ENCODE measurements at places on chromosomes 1 and 21.

DNA sequence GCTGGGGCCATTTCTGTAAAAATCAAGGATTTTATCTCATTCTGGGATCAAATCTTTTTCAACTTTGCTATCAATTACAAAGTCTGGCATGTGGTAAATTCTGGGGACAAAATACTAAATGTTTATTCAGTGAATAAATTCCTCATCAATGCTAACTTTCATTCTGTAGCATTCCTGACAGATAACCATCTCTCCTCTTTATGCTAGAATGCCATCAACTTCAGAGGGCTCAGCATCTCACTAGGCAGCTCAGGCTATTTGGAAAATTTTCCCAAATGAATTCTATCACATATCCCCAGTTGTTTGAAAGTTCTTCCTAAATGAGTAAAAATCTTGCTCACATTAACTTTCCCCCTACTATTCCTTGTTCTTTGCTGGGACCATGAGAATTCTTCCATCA lies 163.0 kb upstream of the DAB1 start:
- no peak for DNase-seq

- DNase-seq, result no peak
Observed at GRCh38 chr1:198024336-198024735, 107.2 kb downstream of the LHX9 start.

- DNase-seq, result no peak
Observed at GRCh38 chr1:12460911-12461621, 156.9 kb downstream of the DHRS3 start.

- no peak for DNase-seq
Observed at GRCh38 chr1:172287208-172287607, 133.3 kb upstream of the C1orf105 start.

- DNase-seq, result no peak
Observed at GRCh38 chr1:178243119-178243518, 149.2 kb downstream of the RASAL2 start.

DNA sequence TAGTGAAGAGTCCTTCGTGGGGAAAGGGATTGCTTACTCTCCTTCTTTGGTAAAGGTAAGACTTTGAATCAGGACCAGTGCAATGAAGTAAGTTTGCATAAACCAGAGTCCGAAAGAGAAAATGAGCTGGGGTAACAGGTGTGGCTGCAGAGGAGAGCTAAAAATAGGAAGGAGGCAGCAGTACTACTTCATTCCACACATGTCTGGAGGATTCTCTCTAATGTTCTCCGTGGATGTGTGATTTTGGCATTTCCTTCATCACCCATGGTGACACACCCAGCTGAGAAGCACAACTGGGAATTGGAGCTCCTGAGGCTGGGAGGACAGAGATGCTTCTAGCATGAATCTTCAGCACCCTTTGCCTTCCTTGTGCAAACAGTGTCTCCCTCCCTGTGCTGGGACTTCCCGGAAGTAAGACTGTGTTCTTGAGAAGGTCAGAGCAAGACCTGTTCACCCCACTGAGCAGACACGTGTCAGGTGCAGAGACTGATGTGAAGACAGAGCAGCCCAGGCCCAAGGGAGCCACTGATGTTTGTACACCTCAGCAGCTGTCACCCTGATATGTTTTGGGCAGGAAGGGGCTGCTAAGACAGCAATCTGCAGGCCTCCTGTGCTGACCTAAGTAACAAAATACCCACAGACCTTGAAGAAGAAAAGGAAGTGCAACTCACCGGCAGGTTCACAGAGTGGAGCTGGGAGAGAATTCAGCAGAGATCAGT lies 13.3 kb downstream of the FCRL1 start:
- no peak for DNase-seq

DNA sequence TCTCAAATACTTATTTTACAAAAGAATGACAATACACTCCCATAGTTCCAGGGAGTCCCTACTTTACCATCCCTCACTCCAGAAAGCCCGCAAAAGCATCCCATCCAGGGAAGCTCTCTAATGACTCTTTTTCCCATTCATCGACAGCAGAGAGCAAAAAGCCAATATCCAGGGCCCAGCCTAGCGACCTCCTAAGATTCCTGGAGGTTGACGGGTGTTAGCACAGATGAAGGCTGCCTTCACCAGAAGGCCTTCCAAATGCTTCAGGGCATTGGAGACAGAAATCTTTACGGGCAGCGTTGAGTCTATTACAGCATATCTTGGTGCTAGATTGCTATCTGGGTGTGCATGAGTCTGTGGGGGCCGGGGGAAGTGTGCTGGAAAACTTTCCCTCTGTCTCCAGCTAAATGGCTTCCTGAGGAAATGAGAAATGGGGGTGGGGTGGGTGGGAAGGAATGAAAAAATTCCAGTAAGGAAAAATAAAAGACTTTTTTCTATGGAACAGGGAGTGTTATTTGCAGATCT lies 136.6 kb downstream of the PROX1 start:
- DNase-seq, result no peak

GRCh38 chr1:9653210-9653490 lies 1.6 kb downstream of the PIK3CD start:
- DNase-seq, result no peak

DNA sequence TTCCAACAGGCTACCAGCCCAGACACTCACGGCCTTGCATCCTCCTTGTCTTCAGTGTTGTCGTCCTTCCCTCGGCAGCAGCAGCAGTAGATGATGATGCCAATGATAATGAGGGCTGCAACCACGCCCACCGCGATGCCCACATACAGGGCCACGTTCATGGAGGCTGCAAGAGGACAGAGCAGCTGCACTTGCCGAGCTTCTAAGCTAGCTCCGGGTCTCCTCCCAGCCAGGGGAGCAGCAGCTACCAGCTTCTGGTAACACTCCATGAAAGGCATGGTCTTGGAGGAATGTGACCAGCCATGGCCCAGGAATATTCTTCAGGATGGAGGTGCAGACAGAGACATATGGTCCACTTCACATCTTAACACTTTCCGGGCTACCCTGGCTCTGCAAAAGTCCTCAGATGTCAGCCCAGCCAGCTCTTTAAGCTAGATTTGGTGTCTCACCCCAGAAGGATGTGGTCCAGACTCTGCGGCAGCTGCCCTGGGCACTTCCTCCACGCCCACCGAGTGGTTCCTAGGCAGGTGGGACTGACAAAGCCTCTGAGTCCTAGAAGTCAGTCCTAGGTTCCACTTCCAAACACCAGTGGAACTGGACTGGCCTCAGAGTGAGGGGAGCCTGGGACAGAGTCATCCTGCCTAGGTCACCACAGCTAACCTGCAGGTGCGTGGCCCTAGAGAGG lies 35.1 kb downstream of the GPA33 start:
- no peak for DNase-seq

GRCh38 chr1:174964261-174964971 lies 35.3 kb upstream of the CACYBP start:
- DNase-seq, result no peak

- no peak for DNase-seq
Observed at GRCh38 chr1:14328685-14329084, 269.8 kb upstream of the KAZN start.

DNA sequence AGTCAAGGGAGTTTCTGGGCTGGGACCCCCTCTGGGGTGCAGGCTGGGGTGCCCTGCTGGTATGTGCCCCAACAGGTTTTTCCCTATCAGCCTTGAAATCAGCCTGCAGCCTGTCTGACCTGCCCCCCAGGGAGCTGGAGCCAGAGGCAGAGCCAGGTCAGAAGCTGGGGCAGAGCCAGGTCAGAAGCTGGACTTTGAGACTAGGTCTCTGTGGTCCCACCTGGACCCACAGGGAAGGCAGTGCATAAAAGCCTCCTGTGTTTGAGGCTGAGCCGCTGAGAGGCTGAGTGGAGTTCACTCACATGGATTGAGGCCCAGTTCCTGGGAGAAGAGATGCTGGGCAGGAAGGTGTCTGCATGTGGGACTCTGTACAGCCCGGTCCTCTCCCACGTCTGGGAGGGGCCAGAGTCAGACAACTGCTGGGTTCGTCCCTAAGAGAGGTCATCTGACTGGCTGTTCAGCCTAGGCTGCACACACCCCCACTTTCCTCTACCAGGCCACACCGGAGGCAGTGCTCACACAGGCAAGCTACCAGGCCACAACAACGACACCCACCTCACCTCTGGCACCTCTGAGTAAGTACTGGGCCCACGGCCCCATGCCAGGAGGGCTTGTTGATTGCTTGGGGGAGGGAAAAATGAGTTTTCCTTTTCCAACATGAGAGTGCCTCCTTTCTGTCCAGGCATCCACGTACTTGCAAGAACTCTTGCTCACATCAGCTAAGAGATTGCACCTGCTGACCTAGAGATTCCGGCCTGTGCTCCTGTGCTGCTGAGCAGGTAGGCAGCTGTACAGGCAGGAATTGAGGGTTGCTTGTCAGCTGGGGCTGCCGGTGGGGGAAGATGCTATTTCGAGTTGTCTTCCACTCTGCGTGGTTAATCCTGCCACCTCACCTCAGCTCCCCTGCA lies at the start of gene ANXA9:
TSS of gene ANXA9 (plus strand) at position 488 of the 908 bp plus-strand sequence. CDS start 814 bp downstream, outside the sequence.
- DNase-seq, result no peak

GRCh38 chr1:198913667-198914066 lies 274.8 kb downstream of the PTPRC start:
- no peak for DNase-seq

GRCh38 chr1:244642988-244643387 lies 9.9 kb upstream of the DESI2 start:
- DNase-seq, result no peak

GRCh38 chr1:115910231-115910630 lies 66.1 kb upstream of the SLC22A15 start:
- no peak for DNase-seq

- DNase-seq, result no peak
Observed at GRCh38 chr1:46342084-46342656, 1.6 kb downstream of the NSUN4 start.

- DNase-seq, result no peak
Observed at GRCh38 chr1:197991594-197991993, 74.4 kb downstream of the LHX9 start.

- DNase-seq, result no peak
Observed at GRCh38 chr21:42614396-42614795, 39.0 kb upstream of the PDE9A start.

GRCh38 chr1:213820362-213821149 lies 167.2 kb upstream of the PROX1 start:
- no peak for DNase-seq

GRCh38 chr1:16009030-16009460 lies 5.0 kb downstream of the SRARP start:
- peak; percentile 74 for DNase-seq

DNA sequence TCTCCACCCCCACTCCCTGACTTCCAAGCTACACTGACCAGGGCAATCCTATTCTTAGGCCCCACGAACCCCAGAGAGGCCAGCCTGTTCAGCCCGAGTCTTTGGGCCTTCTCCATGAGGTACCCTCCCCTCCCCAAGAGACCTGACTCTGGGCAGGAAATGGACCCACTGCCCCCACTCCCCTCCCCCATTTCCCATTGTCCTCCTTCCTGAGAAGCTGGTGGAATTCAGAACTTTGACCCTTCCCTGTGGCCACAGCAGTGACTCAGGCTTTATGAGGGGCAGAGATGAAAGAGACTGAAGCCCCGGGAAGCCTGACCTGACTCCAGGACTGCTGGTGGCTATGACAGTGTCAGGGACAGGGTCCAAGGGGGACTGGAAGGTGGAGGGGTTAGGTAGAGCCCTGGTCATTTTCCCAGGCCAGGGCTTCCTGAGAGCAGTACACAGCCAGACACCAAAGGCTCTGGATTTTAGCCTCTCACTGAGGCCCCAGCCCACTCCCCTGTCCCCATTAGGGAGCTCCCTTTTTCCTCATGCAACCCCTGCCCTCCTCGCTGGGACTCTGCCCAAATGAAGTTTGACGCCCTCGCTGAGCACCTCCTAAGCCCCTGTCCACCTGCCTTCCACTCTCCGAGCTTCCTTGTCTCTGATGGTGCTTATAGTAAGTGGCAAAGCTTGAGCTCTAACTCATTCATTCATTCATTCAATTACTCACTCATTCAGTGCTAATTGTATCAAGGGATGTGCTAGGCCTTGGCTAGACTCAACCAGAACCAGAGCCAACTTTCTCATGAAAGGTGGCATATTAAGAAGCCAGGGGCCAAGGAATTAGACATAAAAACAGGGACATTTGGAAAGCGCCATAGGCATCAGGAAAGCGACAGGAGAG lies 3.0 kb downstream of the CRYBG2 start:
- DNase-seq, result no peak

DNA sequence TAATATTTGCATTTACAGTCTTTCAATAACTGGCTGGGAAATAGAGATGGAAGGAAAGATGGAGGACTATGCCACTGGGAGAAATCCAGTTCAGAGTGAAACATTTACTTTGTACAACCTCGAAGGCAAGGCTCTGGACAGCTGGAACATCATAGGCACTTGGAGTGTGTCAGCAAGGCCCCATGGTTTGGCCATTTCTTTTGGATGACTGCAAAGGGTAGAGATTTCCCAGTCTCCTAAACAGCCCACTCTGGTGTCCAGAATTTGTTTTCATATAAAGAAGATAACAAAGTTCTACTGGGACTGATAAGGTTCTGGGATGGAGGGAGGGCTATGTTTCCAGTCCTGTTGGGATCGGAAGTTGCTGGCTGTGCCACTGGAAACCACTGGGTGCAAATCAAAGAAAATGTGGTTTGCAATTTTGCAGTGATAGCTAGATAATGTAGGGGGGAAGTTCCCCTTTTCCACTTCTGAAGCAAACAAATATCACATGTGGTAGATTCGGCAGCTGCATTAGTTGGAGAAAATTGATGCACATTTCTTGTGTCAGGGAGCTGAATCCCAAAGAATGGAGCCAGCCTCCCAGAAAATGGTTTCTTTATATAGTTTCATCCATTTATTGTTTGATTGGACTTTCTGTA lies 16.2 kb downstream of the KCND3 start:
- no peak for DNase-seq

DNA sequence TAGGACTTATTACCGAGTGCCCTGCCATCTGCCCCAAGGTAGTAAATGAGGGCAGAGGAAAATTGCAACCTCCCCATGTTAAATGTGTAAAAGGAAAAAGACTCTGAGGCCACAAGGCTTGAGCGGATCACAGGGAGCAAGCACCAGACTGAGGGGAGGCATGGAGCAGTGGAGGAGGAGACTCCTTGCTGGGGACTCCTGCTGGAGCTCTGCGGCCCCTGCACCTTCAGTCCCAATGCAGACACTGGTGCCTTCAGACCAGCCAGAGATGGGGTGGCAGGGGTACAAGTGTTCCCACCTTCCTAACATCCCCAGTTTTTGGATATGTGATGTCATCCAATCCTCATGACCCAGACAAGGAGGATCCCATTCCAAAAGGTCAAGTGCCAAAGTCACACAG lies 128.4 kb upstream of the NGF start:
- DNase-seq, result no peak

GRCh38 chr1:204863730-204864129 lies 6.9 kb upstream of the NFASC start:
- DNase-seq, result no peak

GRCh38 chr1:245188403-245188802 lies 33.6 kb downstream of the KIF26B start:
- DNase-seq, result no peak

- DNase-seq, result no peak
Observed at GRCh38 chr1:151058692-151059091, 730 bp downstream of the CDC42SE1 start.

GRCh38 chr1:92363401-92363800 lies 64.5 kb downstream of the RPAP2 start:
- no peak for DNase-seq
